ENCODE measurements at places on chromosomes 2 and 18.
A peak's percentile ranks its signal among the peaks of the same experiment; 100 is the strongest.

DNA sequence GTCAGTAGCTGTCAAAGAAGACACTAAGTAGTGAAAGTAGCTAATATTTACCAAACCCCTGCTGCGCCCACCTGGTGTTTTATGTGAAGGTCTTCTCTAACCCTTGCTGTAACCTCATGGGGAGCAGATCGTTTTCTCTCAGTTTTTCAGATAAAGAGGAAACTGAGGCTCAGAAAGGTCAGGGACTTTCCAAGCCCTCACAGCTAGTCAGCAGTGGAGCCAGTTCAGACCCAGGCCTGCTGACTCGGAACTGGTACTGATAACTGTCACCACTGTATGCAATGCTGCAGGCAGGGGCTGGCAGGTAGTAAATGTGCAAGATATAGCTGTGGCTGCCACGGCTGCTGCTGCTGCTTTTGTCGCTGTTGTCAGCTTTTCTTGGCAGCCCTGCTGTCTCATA lies 69.1 kb downstream of the LRRFIP1 start:
- DNase-seq, result no peak

GRCh38 chr2:56531668-56532420 lies 348.1 kb downstream of the CCDC85A start:
- DNase-seq, result no peak

GRCh38 chr18:12924616-12925015 lies 23.2 kb upstream of the SEH1L start:
- DNase-seq, result no peak

- no peak for DNase-seq
Observed at GRCh38 chr2:40543381-40543780, 91.5 kb upstream of the SLC8A1 start.

- no peak for DNase-seq
Observed at GRCh38 chr2:27431395-27431794, 3.0 kb downstream of the NRBP1 start.

- DNase-seq, result no peak
Observed at GRCh38 chr2:167388497-167388896, 500.2 kb downstream of the XIRP2 start.

DNA sequence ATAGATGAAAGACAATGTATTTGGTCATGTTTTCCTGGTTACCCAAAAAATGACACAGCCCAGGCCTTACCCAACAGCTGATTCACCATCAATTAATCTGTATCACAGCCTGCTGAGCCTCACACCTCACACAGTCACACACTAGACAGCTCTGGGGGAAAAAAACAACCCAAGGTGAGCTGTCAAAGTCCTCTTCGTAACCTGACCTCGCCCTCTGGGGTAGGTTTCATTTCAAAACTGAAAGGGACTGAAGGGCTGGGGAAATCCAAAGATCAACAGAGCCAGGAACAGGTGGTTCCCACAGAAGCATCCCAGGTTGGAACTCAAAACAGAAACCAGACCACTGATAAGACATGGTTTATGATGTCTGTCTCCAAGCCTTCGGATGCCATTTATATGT lies 18.2 kb upstream of the PCBP1 start:
- peak; percentile 57 for DNase-seq

GRCh38 chr2:16639431-16639830 lies 26.2 kb downstream of the CYRIA start:
- DNase-seq, result no peak

- DNase-seq, result no peak
Observed at GRCh38 chr2:190626641-190627210, 22.2 kb upstream of the NAB1 start.

DNA sequence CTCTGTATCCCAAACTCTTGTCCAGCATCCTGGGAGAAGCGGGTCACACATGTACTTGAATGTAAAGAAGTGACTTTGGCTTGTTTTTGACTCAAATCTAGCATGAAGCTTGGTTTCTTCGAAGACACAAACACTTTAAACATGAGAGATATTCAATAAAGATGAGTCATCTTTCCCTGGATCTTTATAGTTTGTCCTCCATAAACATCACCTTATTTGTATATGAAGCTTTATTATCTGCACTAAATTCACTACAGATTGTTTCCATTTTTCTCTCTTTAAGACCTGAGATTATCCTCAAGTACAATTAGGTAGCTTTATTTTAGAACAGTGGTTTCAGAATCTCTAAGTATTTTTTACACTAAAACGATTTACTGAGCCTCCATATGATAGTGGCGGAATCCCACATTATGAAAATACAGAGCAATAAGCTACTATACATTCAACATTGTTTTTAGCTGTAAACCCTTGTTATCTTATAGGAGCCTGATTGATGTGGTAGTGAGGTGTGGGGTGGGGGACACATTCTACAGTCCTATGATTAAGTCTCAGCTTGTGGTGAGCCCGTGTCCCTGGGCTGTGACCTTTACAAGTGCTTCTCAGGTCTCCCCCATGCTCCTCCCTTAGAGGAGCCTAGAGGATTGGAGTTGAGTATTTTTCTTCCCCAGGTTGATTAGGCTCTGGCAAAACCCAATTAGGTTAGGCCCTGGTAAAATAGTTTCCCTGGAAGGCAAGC lies 79.6 kb upstream of the RAPGEF4 start:
- DNase-seq, result no peak

DNA sequence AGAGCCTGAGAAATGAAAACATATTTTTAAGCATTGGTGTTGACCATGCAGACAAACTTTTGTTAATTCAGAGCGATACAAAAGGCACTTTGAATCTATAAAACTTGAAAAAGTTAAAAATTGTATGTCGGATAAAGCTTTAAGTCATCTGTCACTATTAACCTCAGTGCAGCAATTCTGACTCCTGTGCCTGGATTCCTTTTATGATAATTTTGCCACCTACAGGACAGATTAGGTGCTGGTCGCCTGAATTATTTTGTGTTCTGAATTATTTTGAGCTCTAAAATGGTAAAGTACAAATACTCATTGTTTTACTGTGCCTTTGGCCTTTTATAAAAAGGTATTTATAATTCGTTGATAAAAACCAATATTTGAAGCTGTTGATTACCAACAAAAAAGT lies 19.4 kb upstream of the RNF138 start:
- DNase-seq, result no peak

DNA sequence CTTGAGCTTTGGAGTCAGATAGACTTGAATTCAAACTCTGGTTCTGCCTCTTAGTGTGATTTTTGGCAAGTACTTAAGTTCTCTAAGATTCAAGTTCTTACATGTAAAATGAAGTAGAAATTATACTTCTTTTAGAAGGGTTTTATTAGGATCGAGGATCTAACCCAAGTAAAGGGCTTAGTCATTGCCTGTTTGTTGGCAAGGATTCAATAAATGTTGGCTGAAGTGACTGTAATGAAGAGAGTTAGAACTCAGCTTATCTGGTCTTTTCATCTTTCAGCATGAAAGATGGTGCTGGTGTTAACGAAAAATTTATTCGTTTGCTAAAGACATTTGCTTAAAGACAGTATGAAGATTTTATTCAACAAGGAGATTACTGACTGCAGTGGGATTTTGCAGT lies 315.9 kb upstream of the THUMPD2 start:
- no peak for DNase-seq

- DNase-seq, result no peak
Observed at GRCh38 chr2:128411431-128411830, 92.8 kb upstream of the HS6ST1 start.

GRCh38 chr2:228845162-228845925 lies 425.7 kb downstream of the PID1 start:
- DNase-seq, result no peak

GRCh38 chr2:157476953-157477709 lies 33.2 kb upstream of the CYTIP start:
- DNase-seq, result no peak

DNA sequence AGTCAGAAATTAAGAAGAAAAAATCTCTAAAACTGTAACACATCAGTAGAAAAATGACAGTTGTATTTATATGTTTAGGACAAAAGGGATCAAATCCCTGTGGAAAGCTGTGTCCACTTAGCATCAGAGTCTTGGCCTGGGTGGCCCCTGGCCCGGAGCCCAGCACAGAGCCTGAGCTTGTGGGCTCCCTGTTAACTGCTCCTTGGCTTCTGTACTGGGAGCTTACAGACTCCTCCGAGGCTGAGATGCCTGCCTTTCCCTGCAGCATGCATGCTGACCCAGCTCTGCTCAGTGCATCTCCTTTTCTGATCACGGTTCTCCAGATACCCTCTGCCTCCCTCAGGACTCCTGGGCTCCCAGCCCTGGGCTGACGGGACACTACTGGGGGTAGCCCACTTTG lies 98.1 kb downstream of the DCDC2C start:
- no peak for DNase-seq

- no peak for DNase-seq
Observed at GRCh38 chr2:113873867-113874266, 16.0 kb upstream of the ACTR3 start.

DNA sequence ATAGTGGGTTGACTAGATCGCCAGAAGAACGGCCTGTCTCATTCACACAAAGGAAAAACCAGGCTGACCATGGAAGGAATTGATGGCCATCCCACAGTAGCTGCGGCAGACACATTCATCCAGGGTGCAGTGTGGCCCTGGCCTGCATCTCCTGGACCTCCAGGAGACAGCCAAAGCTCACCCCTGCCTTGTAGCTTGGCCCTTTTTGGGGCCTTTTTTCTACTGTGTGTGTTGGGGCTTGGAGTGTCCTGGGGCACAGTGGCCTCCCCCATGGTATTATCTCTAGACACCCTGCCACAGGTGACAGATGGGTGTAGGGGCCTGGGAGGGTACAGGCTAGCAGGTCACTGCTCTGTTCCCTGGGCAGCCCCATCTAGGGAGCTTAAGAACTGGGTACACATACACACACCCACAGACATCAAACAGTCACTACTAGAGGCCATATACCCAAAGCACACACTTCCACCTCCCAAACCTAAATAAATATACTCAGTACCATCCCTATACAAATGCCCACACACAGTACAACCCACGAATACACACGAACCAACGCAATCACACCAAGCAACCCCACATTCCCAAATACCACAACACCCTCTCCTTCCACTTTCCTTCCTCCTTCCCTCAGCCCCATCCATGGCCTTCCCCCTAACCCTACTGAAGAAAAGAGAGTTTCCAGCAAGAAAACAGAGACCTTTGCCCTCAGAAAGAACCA lies 8.6 kb downstream of the EN1 start:
- no peak for DNase-seq

DNA sequence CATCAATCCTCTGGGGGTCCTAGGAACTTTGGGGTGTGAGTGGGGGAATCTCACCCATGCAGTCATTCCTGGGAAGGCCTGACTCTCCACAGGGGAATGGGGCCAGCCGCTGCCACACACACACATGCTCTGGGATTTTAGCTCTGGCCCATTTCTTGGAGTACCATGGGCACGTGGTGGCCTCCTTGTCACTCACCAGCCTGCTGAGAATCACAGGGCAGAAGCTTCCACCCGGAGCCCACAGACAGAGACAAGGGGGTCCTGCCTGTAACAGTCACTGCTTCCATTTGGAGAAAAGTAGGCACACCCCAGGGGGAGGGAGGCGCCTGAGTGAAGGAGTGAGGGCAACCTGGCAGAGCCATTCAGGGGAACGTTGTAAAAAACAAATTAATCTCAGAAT lies 48.8 kb downstream of the TWIST2 start:
- DNase-seq, result no peak

DNA sequence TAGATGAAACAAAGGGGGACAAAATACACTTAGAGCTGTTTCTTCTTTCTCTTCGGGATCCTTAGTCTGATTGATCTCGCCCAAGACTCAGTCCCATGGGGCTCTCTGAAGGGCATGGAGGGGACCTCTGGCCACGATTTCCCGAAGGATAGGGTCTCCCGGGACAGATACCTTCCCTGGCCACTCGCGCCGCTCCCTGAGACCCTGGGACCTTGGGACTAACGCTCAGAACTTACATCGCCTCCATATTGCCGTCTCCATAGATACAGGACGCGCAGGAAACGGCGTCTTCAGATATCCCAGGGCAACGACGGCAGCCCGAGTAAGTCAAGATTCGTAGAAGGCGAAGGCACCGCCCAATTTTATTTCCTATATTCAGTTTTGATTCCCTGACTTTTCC lies at the start of gene CFAP65:
Gene CFAP65 (minus strand): TSS at position 265 of the 400 bp plus-strand sequence. CDS start 2,468 bp downstream, outside the sequence.
- DNase-seq, result no peak

- DNase-seq, result no peak
Observed at GRCh38 chr18:47501946-47502345, 250.5 kb upstream of the SKOR2 start.

- no peak for DNase-seq
Observed at GRCh38 chr18:3722649-3723433, 272.9 kb downstream of the TGIF1 start.

DNA sequence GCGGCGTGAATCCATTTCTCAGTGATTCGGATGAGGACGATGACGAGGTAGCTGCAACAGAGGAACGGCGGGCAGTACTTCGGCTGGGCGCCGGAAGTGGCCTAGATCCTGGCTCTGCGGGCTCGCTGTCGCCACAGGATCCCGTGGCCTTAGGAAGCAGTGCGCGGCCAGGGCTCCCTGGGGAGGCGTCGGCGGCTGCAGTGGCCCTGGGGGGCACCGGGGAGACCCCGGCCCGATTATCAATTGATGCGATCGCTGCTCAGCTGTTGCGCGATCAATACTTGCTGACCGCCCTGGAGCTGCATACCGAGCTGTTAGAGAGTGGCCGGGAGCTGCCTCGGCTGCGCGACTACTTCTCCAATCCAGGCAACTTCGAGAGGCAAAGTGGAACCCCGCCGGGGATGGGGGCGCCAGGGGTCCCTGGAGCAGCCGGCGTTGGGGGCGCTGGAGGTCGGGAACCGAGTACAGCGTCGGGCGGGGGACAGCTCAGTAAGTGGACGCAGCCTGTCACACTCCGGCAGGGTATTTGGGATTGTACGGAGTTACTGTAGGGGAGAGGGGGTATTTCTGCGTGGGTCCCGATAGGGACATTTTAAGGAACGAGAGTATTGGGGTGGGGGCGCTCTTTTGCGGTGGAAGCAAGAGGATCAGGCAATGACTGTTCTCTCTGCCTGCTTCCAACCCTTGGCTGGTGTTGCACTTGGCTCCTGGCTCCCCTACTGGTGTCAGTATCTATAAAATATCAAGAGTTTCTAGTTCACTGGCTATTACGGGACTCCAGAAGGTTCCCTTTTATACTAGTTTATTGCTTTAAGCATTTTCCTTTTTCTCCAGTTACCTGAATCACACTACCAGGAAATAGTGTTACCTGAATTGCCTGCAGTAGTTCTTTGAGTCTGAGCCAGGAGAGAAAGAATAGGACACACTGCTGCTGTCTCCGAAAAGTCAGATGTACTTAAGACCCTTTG lies 772 bp downstream of the RELCH start:
- DNase-seq, result peak; percentile 9

DNA sequence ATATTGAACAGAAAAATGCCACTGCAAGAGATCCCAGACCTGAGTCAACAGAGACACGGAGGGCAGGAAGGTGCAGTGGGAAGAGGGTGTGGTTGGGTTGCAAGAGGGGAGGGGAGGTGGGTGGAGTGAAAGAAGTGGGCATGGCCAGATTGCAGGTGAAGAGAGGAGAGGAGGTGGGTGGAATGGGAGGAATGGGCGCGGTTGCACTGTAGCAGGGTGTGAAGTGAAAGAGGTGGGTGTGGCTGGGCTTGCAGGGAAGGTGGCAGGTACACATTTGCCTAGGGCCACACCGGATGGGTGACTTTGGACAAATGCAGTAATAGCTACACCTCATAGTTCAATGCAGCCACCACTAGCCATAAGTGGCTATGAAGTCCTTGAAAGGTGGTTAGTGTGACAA lies 71.1 kb downstream of the DOCK10 start:
- DNase-seq, result no peak

GRCh38 chr2:150787353-150788093 lies 300.1 kb upstream of the RND3 start:
- DNase-seq, result no peak

Measured in activated T-helper 9 cell treated with anti-CD3 and anti-CD28 coated beads, Interleukin-2, amount 50 U/mL, for 16 hours (primary cell).